ENCODE measurements at places on chromosomes 13 and 19.

DNA sequence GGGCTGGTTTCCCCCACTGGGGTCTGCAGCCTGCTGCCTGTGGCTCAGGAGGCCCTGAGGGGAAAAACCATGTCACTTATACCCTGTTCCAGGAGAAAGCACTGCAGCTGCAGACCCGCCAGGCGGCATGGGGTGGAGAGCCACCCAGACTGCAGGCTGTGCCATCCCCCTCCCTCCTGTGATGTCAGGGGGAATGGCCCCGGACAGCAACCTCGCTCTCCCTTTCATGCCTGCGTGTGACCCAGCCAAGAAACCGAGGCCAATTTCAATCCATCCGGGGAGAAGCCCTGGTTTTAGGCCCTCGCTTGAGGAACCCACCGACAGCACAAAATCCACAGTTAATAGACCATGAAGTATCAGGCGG is 37.2 kb upstream of the MATK start:
- DNase-seq, result no peak

GRCh38 chr19:30094756-30095140 is 152.7 kb downstream of the URI1 start:
- DNase-seq, result no peak

DNA sequence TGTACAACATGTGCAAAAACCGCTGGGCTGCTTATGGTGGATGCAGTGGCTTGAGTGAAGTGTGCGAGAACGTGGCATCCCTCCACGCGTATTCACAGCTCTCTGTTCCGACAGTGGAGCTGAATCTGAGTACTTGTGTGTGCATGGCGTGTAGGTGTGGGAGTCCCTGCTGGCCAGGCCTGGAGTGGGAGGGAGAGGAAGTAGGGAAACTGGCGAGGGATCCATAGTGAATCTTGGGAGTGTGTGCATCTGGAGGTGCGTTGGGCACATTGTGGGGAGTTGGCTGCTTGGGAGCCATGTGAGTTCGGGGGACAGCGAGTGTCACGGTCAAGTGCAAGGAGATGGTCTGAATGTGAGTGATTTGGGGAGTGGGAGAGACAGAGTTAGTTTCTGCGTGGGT is 2.4 kb downstream of the KLC3 start:
- DNase-seq, result no peak

- no peak for DNase-seq
Measured at GRCh38 chr13:72960541-72960940, 98.3 kb upstream of the KLF5 start.

GRCh38 chr19:2503521-2504109 is 27.7 kb downstream of the GADD45B start:
- no peak for DNase-seq

DNA sequence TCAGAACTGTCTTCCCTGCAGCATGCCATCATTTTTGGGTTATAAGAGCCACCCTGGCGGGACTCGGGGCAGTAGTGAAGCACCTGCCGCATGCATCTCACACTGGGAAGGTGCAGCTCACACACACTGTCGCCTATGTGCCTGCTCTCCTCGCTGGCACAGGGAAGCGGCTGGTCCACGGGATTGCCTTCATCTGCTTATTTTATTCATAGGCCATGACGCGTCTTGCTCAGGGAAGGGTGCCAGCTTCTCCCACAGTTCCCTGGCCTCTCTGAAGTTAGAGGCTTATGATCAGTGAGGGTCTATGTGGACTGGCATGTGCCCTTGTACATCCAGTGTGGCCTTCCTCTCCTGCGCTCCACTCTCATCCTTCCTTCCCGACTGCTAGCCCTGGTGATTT is 150.0 kb downstream of the KLF12 start:
- DNase-seq, result no peak

DNA sequence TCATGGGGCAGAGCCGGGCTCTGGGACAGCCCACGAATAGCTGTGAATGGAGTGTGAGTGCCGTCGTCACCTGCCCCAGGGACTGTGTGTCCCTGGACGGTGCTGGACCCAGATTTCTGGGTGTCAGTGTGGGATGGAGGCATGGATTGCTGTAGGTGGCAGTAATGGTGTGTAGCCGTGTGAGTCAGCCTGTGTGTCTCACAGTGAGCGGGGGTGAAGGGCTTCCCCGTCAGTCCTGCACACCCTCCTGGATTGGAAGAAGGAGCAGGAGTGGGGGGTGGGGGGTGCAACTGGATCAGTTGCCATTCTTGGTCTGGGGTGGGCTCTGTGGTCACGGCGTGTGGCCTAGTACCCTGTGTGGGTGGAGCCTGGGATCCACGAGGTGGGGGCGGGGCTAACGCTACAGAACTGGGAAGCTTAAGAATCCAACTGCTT is 6.5 kb upstream of the LTBP4 start:
- no peak for DNase-seq

GRCh38 chr19:16203256-16204004 is 5.7 kb downstream of the AP1M1 start:
- DNase-seq, result no peak

DNA sequence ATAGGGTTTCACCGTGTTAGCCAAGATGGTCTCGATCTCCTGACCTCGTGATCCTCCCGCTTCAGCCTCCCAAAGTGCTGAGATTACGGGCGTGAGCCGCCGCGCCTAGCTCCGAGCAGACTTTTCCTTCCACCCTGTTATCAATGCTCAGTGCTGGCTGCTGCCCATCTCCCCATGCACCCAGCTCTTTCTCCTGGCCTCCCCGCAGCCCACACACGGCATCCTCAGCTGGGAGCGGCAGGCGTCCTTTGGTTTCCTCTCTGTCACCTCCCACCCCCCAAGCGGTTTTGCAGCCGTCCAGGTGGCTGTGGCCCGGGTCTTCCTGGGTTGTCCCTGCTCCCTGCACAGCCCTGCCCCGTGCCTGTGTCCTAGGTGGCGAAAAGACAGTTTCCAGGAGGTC is 12.1 kb downstream of the PRR22 start:
- no peak for DNase-seq

DNA sequence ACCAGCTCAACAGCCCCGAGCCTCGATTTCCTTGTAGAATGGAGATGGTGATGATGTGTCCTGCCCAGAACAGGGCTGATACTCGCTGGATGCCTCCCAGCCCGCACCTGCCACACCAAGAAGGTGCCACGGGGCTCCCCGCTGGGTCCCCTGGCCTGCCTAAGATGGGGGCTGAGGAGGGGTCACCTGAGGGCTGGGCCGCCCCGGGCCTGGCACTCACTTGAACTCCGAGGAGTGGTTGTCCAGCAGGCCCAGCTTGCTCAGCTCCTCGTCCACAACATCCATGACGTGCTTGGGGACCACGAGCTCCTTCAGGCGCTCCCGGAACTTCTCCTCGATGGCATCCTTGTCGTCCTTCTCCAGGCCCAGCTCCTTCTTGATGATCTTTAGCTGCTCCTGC is 14.4 kb downstream of the LONP1 start:
- DNase-seq, result no peak

GRCh38 chr19:36719687-36720556 is 32.5 kb downstream of the ZNF567 start:
- DNase-seq, result no peak

DNA sequence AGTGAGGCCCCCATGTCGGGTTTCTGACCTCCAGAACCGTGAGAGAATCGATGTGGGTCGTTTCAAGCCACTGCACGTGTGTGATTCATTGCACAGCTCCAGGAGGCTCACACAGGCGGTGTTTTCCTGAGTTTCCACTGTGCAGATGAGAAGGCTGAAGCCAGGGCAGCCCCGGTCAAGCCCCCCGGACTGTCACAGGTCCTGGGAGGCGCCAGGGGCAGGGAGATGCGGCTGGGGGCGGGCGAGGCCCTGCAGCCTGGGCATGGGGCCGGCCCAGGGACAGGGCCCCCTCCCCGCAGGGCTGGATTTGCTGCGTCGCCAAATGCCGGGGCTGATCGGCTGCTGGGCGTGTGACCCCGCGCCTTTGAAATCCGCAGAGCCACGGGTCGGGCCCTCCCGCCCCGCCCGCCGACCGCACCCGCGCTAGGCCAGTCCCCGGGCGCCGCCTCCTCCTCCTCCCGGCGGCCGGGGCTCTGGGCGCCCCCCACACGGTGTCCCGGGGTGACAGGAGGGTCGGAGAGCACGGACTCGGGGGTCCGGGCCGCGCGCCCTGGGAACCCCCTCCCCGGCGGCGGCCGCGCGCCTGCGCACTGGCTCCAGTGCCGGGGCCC is 9.9 kb upstream of the MKNK2 start:
- peak; percentile 61 for DNase-seq

DNA sequence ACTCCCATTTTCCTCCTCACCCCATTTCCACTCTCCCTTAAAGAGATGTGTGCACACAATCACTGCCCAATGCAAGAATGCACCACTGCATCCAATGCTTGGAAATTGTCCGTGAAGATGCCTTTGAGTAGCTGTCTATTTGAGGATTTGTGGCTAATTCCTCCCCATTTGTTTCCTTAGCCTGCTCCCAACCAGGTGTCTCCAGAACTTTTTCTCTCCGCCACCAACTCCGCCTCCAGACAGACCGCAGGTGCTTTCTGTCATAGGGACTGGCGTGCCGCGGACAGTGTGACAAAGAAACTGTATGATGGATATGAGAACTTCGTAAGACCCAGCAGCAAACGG is 461 bp upstream of the TM9SF2 start:
- DNase-seq, result no peak

DNA sequence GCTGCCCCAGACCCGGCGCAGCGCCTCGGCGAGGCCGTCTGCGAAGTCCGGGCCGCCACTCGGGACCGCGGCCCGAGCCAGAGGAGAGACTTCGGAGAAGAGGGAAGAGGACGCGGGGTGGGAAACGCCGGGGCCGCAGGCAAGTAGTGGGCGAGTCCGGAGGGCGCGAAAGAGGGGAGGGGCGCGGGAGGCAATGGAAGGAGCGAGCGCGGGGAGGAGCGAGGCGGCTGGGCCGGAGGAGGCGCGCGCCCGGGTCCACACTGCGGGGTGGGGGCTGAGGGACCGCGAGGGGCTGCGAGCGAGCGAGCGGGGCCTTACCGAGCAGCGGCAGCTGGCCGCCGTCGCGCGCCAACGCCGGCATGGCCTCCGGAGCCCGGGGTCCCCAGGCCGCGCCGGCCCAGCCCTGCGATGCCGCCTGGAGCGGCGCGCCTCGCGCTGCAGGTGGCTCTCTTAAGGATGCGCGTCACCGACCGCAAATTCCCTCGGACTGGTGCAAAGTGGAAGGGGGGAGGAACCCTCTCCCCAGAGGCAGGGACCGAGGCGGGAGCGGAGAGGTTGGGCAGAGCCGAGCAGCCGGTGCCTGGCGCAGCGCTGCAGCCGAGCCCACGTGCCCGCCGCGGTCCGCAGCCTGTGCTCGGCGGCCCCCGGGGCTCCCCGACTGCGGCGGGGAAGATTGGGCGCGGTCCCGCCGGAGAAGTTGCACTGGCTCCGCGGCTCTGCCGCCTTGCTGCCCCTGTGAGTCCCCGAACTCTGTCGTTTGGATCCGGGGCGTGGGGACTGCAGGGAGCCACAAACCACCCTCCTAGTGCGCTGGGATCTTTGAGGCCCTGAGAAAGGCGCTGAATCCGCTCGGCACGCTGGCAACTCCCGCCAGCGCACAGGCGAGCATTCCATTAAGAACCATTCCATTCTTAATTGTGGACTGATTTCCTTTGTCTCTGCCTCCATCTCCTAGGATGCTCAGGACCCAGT is at the start of gene FLT3:
Gene FLT3, minus strand, starts transcription at position 427 of the 972 bp plus-strand sequence. Its CDS starts 66 bp downstream, at position 361.
- no peak for DNase-seq

DNA sequence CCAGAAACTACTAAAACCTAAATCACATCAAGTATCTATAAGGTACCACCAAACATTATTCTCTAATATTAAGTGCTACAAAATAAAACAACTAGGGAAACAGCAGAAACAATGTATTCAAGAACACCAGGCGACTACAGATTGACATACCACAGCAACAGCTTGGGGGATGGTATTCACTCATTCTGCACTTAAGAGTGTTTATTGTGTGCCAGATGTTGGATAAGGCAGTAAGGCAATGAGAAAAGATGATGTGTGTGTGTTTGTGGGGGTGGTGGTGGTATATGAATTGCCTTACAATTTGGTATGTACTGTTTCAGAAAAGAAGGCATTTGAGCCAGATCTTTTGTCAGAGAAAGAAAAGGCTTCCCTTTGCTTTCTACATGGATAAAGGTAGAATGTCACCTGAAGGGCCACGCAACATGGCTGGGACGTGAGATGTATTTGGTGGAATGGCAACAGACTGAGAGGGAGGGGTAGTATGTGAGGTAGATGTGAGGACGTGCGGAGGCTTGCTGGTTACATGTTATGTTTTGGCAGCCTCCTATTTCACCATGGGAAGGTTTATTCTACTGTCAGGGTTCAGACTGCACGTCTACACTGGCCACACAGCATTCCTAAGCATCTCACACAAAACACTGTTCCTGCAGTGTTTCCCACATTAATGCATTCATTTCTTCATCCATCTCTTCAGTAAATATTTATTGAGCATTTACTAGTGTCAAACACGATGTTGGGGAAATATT is 300.7 kb downstream of the KLF12 start:
- DNase-seq, result no peak

DNA sequence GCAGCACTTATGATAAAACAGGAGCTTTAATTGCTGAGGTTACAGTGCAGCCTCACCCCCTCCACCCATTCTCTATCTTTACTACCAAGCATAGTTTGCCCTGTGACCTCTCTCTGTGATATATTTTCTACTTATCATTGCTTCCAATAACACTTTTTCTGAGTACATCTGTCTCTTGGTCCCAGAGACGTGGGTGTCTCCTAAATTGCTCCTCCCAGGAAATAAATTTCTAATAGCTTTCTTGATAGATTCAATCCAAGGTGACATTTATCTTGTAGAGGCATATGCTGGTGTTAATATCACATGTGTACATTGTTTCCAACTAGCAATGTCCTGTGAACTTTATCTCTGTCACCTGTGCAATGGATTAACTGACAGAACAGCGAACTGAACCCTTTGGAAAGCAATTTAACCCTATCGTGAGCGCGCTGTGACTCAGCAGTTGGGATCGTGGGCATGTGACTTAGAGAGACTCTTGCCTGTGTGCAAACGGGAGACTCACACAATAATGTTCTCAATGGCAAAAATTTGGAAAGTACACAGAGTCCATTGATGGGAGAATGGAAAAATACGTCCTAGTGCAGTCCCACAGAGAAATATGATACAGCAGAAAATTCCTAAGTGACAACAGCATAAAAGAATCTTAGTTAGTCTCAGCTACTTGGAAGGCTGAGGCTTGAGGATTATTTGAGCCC is 7.0 kb upstream of the MAP2K2 start:
- no peak for DNase-seq

DNA sequence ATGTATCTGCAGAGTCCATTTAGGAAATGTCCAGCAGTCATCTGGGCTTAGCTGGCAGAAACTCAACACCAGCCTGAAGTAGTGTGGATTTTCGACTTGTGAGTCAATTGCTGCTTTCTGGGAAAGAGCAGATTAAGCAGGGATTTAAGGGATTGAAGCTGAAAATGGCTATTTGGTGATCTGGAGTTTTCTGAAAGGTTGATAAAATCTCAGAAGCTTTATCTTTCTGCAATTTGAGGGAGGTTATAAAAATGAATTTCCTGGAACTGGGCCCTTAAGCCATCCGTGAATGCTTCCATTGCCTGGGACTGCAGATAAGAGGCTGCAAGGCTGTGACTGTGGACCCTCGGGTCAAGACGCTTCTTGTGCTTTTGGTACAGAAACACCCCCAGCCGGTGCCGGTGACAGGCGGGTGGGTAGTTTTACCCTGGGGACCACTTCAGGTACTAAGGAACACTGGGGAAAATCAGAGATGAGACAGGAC is 61.5 kb downstream of the COL4A1 start:
- DNase-seq, result no peak

GRCh38 chr13:31050486-31051400 is 111.0 kb downstream of the HSPH1 start:
- no peak for DNase-seq

- DNase-seq, result no peak
Measured at GRCh38 chr13:26541678-26542568, 15.6 kb upstream of the WASF3 start.

GRCh38 chr13:38905081-38905480 is 85.5 kb downstream of the STOML3 start:
- no peak for DNase-seq

- DNase-seq, result no peak
Measured at GRCh38 chr19:33290082-33290815, 12.1 kb downstream of the CEBPA start.
